ENCODE measurements at places on chromosomes 2 and 18.
A peak's percentile ranks its signal among the peaks of the same experiment; 100 is the strongest.

GRCh38 chr2:499726-500125 is 177.5 kb downstream of the TMEM18 start:
- no peak for DNase-seq

DNA sequence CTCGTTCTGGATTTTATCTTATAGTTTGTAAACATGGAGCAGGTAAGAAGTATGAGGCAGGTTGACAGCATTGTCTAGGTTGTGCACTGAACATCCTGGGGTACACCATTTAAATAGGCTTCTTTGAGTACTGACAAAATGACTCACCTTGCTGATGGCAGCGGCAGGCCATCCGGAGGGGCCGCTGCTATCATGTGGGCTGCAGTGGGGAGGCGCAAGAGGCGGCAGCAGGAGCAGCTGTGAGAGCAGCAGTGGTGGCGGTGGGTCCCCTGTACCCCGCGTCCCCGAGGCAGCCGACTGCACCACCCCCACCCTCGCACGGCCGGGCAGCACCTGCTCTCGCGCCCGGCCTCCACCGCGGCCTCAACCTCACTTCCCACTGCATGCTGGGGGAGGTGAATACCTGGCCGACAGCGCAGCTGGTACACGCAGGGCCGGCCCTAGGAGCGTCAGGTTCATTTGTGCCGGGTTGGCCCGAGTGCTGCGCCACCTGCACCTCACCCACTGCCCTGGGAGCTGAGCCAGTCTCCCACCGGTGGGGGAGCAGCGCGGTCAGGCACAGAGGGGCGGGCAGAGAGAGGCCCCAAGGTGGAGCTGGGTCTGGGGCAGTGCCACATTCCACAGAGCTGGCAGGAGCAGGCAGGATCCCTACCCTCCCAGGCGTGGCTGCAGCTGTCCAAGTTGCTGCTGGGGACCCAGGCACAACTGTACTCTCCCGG is 154.5 kb upstream of the RBMS1 start:
- no peak for DNase-seq

GRCh38 chr18:78914249-78914935 is 65.2 kb upstream of the SALL3 start:
- DNase-seq, result no peak

DNA sequence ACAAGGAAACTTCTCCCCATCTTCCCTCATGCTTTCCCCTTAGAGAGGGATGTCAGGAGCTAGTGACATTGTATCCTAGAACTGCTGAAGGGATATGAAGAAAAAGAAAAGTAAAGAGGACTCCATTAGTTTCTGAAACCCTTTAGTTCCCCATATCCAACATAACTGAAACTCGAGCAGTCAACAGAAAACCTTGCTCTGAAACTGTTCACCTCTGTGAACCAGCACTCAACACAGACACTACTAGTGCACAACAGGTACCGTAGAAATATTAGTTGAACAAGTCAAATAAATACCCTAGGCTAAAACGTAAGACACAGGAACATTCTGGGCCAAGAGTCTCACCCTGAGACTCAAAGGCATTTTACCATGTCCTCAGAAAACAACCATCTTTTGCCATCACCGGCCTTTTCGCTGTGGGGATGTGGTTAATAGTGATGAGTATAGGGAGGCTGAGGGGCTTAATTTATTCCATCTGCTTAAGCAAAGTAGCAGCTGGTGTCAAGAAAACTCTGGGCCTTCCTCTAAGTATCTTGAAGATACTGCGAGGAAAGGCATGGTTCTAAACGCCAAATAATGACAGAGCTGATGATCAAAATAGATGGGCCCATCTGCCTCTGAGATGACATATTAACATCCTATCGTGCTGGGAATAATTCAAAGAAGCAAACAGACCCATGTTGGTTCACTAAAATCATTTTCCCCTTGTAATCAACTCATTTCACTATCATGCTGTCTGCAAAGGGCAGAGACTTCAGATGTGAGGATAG is 156.8 kb downstream of the STK39 start:
- no peak for DNase-seq

DNA sequence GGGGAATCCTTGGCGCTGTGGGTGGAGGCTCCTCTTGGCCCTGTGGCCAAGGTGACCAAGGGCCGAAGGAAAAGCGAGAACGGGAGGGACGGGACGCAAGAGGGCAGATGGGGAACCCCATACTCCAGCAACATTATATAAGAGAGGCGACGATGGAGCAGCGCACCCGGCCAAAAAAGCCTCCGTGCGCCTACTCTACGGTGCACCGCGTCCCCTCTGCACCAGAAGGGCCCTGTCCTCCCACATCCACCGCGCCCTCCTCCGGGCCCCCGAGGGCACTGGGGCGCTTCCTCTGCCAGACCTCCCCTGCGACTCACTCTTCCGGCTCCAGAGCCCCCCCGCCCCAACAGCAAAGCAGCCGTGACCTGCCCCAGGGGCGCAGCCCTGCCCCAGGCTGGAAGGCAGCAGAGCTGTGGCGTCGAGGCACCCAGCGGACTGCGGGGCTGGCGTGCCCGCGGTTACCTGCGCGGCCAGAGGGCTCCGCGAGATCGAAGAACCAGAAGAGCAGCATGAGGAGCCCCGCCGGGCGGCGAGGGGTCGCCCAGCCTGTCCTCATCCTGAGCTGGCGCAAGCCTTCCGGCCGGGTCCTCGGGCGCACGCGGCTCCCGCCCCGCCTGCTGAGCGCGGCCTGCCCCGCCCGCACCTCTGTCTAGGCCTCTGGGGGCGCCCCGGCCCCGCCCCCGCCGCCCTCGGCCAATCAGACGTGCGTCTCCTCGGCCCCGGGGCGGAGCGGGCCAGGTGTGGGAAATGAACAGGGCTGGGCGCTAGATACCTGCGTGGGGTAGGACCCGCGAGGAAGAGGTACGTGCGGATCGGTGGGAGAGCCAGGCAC is 106.3 kb upstream of the CD302 start:
- peak; percentile 87 for DNase-seq

- no peak for DNase-seq
These were observed 323.5 kb upstream of the TANK start for GRCh38 chr2:160836755-160837154.

- no peak for DNase-seq
These were observed 198.3 kb upstream of the SLC35G4 start for GRCh38 chr18:11411048-11411447.

DNA sequence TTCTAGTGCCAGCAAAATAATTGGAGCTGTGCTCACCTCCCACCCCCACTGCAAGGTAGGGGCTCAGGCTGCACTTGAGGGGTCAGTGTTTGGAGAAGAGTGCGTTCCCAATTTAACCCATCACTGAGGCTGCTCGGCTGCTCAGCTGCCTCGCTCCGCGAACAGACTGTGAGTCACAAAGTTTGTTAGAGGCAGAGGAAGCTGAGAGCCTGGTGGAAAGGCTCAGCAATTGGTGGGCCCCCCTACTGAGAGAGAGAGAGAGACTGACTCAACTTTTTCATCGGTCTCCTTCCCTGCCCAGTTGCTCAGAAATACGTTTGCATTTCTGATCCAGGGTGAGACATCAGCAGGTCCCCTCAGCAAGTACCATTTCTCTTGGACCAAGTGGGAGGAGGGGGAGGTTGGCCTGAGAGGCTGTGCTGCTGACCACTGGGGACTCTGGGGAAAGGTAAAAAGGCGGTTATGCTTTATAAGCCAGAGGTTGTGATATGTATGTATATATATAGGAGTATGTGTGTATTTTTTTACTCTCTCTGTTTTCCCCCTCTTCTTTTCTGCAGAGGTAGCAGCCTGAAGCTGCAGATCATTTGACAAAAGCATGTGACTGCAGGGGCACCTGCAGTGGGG is 1.5 kb downstream of the EFR3B start:
- peak; percentile 62 for DNase-seq

GRCh38 chr2:22737144-22737543 is 647.8 kb upstream of the KLHL29 start:
- DNase-seq, result no peak

DNA sequence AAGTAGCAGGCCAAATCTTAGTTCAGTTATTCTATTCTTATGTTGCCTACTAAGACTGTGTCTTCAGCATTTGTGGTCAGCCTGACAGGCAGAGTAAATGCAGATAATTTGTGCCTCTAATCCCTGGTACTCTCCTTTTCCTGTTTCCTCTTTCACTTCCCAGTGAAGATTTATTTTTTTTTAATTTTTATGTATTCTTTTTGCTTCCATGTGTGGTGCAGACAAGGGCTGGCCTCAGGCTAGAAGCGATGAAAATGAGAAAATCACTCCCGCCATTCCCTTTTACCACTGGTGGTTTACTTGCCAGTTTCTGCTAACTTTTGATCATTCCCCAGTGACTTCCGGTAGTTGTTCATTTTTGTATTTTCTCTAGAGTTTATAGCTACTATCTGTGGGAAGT is 30.9 kb downstream of the DSEL start:
- no peak for DNase-seq

DNA sequence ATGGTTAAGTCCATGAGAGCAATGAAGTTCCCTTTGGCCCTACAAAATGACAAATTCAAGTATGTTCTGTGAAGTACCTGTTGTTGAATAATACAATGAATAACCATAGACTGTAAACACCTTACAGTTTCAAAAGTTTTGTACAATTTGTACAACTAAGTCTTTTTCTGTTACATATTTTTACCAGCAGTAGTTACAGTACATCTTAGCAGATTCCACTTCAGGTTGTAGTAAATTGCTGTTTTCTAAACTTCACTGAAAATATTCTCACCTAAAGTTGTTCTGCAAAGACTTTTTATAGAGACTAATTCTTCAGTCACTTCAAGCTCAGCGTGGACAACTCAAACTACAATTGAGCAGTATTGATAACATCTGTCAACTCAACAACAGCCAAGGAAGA is 28.7 kb downstream of the LNPK start:
- DNase-seq, result no peak

GRCh38 chr18:54608028-54608642 is 17.1 kb downstream of the DYNAP start:
- DNase-seq, result no peak

GRCh38 chr2:121021685-121022084 is 263.3 kb downstream of the TFCP2L1 start:
- DNase-seq, result no peak

- DNase-seq, result no peak
These were observed 35.2 kb downstream of the TRPM8 start for GRCh38 chr2:233952335-233952734.

DNA sequence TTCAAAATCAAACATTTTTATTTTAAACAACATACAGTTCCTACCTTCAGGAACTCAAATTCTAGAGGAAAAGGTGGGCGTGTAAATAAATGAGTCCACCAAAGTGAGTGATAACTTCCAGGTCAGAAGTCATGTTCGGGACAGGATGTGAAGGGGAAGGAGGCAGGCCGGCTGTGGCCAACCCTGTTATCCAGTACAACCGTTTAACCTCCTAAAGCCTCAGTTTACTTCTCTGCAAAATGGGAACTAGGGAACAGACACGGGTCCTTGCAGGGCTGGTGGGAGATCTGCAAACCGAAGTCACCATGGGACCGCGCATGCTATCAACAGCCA is 373 bp downstream of the EIPR1 start:
- peak; percentile 64 for DNase-seq

GRCh38 chr2:174632841-174633622 is 35.4 kb upstream of the WIPF1 start:
- peak; percentile 49 for DNase-seq

DNA sequence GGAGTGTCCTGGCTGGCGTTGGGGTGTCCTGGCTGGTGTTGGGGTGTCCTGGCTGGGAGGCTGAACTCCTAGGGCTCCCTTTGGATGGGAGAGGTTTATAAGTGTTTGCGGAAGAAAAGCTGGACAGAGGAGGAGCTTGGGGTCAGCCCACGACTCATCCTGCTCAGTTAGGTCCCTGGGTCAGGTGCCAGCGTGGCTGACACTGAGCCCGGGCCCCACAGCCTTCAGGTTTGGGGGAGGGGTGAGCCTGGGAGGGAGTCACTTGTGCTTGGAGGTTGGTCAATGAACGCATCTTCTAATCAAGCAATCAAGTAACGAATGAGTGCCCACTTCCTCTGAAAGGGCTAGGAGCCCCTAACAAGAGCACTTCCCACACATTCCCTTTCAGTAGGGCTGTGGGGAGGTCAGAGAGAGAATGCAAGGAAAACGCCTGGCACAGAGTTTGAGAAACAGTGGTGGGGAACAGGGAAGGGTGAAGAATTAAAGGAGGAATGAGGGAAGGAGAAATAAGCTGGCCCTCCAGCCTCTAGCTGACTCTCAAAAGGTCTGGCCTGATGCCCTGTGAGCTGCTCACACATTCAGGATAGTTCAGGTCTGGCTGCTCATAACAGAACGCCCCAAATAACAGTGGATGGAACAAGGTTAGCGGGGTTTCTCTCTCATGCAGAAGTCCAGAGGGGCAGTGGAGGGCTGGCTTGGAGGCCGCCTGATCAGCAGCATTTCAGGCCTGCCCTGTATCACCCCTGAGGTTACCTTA is 670 bp downstream of the KCNIP3 start:
- DNase-seq, result no peak

GRCh38 chr18:32906506-32907310 is 133.9 kb upstream of the KLHL14 start:
- no peak for DNase-seq

DNA sequence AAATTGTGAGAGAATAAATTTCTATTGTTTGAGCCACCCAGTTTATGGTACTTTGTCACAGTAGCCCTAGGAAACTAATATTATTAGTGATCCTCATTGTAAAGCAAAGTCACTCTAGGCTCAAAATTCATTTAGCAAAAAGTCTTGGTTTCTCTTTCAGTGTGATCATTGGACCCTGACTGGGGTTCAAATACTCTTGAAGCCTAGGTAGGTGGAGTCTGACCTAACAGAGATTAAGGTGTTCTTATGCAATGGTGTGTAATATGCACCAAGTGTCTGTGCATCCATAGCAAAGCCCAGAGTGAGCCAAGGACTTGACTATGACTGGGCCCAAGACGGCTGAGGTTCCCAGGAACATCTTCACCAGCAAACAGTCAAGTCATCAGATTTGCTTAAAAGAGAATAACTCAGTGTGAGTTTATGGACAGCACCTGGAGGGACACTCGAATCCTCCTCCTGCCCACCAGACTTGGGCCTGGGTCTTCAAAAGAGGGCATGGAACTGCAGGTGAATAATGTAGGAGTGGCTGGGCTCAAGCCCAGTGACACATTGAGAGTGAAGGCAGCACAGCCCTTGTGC is 51.1 kb upstream of the BCL11A start:
- DNase-seq, result no peak

DNA sequence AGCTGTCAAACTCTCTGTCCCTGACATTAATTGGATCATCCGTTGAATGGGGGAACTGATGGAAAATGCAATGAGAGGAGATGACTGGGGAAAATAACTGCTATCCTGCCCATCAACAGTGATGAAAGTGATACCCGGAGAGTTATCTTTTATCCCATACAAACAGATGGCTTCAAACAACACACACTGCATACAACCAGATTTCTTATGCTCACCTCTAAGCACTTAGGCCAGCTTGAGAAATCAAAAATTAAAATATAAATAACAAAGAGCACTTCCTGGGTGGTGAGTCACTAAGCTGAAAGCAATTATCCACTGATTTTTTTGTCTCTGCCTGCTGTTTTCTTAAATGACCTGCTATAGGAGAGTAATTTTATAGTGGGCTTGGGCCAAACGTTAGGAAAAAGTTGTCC is 237.6 kb upstream of the RGPD4 start:
- DNase-seq, result no peak

GRCh38 chr18:73639788-73640187 is 507.8 kb downstream of the FBXO15 start:
- DNase-seq, result no peak

- DNase-seq, result no peak
These were observed 150.5 kb upstream of the NCKAP5 start for GRCh38 chr2:133718688-133719201.

All from activated CD4-positive, alpha-beta T cell treated with anti-CD3 and anti-CD28 coated beads, Interleukin-10, Interleukin-2, amounts not matched to agents 100 ng/mL and 50 ng/mL, durations not matched to agents 16 hours and 8 hours (primary cell).